ENCODE measurements at places on chromosomes 11 and 22.

DNA sequence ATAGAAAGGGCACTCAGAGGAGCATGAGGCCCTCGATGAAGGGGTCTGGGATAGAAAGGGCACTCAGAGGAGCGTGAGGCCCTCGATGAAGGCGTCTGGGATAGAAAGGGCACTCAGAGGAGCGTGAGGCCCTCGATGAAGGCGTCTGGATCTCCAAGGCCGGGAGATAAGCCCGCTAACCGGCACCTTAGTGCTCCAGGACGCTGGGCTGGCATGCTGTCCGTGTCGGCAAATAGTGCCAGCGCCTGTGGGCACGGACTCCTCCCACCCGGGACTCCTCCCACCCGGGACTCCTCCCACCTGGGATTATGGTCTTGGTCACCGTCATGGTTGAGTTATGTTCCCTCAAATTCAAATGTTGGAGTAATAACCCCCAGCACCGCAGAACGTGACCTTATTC lies 725.3 kb downstream of the BRD1 start:
- no peak for DNase-seq

- no peak for DNase-seq
Measured at GRCh38 chr11:67489885-67490726, 7.3 kb downstream of the AIP start.

DNA sequence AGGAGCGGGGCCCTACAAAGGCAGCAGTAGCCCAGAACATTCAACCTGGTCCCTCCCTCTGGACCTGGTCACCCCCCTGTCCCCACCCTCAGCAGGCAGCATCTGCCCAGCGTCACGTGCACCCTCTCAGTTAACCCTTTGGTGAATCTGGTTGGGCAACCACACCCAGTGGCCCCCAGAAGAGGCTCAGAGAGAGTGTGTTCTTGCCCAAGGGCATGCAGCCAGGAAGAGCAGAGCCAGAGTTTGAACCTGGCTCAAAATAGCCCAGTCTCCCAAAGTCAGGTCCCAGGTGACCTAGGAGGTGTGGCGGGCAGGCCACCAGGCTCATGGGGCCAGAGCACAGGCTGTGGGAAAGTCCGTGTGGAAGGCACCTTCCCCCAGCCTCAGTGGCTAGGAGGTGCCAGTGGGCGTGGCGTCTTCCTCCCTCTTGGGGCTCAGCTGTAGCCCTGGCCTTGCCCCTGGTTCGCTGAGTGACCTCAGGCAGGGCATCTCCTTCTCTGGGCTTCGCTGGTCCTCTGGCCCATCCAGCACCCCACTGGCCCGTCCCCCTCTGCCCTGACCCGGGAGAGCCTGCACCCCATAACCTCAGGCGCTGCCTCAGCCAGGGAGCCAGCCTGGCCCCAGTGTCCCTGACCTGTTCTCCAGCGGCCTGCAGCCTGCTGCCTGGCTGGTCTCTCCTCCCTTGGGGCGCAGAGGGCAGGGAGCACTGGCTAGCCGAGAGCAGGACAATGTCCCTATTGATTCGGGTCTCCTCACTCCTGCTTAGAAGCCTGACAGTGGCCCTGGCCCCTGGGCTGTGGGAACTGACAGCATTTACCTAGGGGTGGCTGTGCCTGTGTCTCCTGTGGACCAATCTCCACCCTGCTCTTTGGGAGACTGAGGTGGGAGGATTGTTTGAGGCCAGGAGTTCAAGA lies 7.0 kb downstream of the ALDH3B1 start:
- DNase-seq: peak; percentile 33

DNA sequence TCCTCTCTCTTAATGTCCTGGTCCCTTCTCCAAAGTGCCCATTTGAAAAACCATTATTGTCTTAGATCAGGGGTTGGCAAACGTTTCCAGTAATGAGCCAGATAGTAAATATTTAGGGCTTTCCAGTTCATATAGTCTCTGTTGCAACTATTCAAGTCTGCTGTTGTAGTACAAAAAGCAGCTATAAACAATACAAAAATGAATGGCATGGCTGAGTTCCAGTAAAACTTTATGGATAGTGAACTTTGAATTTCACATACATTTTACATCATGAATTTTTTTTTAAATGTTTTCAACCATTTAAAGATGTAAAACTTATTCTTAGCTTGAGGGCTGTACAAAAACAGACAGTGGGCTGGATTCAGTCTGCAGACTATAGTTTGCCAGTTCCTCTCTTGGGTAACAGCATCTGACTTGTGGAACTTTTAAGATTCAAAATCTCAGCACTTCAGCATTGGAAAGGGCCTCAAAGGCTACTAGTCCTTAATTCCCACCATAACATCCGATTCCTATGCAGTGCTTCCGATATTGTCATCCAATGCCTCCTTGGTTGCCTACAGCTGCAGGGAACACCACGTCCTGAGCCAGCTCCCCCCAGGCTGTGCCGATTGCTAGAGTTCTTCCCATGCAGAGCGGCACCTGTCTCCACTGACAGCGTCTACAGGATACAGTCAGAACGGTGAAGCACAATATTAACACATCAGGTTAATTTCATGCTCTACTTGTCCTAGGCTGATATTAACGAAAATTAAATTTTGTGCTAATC lies 65.6 kb upstream of the E2F8 start:
- no peak for DNase-seq

GRCh38 chr11:2834503-2835273 lies 50.9 kb downstream of the CDKN1C start:
- DNase-seq: no peak

- DNase-seq: peak; percentile 69
Measured at GRCh38 chr11:7520981-7521487, 7.2 kb downstream of the PPFIBP2 start.

Measured in NCI-H82 (cell line).